ENCODE measurements at places on chromosomes 12 and 14.

- no peak for DNase-seq
These were observed 121.9 kb upstream of the FKBP4 start for GRCh38 chr12:2672863-2673262.

DNA sequence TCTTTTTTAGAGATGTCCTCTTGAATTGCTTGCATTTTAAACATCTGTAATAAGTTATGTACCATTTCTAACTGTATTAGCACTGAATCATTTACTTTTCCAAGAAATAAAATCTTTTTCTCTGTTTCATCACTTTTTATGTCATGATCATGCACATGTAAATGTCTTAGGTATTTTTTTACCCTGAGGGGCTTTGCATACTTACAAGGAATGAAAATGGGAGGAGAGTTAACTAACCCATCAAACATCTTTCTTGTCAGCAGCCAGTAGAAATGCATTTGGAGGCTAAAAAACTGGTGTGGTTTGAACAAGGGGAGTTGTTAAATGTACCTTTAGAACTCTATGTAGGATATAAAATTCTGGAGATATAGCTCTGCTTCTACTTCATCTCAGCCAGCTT lies 1080.3 kb downstream of the GALC start:
- no peak for DNase-seq

- DNase-seq: no peak
These were observed 266.9 kb downstream of the KCNH5 start for GRCh38 chr14:62778310-62778709.

DNA sequence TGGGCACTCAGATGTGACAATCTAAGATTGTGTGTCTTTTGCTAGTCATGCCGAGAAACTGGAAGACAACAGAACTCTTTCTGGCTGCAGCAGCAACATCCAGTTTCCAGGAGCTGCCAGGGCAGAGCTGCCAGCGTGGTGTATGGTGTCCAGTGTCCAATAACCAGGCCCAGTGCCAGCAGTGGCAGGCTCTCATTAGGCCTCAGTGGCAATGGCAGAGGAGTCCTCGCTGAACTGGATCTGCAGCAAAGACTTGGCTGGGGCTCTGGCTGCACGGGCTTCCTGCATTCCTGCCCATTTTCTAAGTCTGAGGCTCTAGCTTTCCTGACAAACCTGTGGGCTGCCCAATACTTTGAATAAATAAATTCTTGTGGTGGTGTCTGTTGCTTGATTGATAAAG lies 26.2 kb upstream of the PPM1A start:
- DNase-seq: no peak

DNA sequence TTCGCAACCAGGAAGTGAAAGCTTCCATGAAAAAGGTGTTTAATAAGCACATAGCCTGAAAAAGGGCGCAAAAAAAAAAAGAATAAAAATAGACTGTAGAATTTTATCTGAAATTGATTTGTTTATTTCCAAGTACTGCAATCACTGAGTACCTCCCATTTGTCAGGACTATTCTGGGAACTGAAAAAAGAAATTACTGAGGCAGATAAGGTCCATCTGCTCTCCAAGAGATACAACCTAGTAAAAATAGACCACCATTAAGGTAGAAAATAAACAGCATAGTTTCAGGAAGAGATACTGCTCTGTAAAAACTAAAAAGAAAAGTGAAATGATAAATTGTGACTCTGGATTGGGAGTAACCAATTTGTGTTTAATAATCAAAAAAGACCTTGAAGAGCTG lies 24.7 kb downstream of the OR4N2 start:
- no peak for DNase-seq
